Activated CD8-positive, alpha-beta T cell treated with anti-CD3 and anti-CD28 coated beads, Interleukin-2, amount 10 ng/mL, durations not matched to agents 7 days and 5 days (primary cell): ENCODE measurements at places on chromosomes 4 and X. TPM values are rescaled to one million over a fixed set of nuclear protein-coding genes. Genes with fewer than 3 reads are reported as not detected.
A peak's percentile ranks its signal among the peaks of the same experiment; 100 is the strongest.

GRCh38 chr4:8029689-8030088, 90.0 kb upstream of the AFAP1 start:
- no peak for DNase-seq
- H3K27ac ChIP-seq = no peak overlapping the region
- no peak overlapping the region for H3K4me3 ChIP-seq
- H3K36me3 ChIP-seq = no peaks in the 10 kb centered on the region

FATE1 gene
- total RNA-seq = not detected

ANXA5 gene
- total RNA-seq = 147 TPM

- no peaks in the 10 kb centered on the region for H3K36me3 ChIP-seq
- no peak overlapping the region for H3K4me3 ChIP-seq
- no peak for DNase-seq
- no peaks in the 10 kb centered on the region for H3K27me3 ChIP-seq
- H3K27ac ChIP-seq = no peak overlapping the region
Measured at GRCh38 chr4:4328206-4328605, 38.2 kb downstream of the ZBTB49 start.

DNA sequence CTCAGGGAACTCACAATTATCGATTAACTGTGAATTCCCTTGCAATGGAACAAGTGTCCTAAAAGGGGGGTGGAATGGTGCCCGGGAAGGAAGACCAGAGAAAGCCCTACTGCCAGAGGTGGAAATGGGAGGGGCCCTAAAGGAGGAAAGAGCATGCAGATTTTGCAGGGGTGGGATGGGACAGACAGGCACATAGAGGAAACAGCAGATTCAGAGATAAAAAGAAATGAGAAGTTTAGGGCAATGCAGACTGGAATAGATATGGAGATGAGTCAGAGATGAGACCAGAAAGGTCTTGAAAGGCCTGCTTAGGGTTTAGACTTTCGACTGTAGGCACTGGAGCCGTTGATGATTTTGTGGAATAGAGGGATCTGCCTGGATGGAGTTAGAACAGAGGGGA, 57.4 kb upstream of the PITX2 start:
- H3K36me3 ChIP-seq = no peaks in the 10 kb centered on the region
- no peak for DNase-seq
- no peaks in the 10 kb centered on the region for H3K4me1 ChIP-seq
- no peak overlapping the region for H3K4me3 ChIP-seq

GRCh38 chrX:80792205-80792604, 17.5 kb downstream of the BRWD3 start:
- no peak for DNase-seq
- H3K36me3 ChIP-seq = peaks cover 12% of the 10 kb centered on the region
- no peak overlapping the region for H3K4me3 ChIP-seq
- H3K27ac ChIP-seq = no peak overlapping the region
- no peaks in the 10 kb centered on the region for H3K4me1 ChIP-seq

S100P gene
- 8.3 TPM for total RNA-seq

- no peaks in the 10 kb centered on the region for H3K27me3 ChIP-seq
- H3K36me3 ChIP-seq = no peaks in the 10 kb centered on the region
- DNase-seq = no peak
- no peaks in the 10 kb centered on the region for H3K4me1 ChIP-seq
- no peak overlapping the region for H3K4me3 ChIP-seq
Measured at GRCh38 chr4:132614682-132615081, 534.4 kb upstream of the PCDH10 start.

LGI2 gene
- total RNA-seq = not detected

TRO gene
- 1.5 TPM for total RNA-seq

DNA sequence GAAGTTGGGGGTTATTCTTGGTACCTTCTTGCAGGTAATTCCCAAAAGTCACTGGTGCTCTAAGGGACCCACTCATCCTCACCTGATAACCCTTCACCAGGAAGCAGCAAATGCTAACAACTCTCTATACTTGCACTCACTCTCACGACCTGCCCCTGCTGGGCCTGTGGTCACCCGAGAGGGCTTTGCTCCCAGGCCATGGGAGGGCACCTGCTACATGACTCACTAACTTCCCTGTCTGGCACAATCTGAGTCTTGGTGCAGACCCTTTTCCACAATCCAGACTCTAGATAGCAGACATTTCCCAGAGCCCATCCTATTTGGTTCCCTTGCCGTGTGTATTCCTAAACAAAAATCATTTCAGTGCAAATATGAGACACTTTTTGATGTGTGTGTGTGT, 403.8 kb upstream of the FAT1 start:
- H3K27ac ChIP-seq = no peak overlapping the region
- H3K4me1 ChIP-seq = no peaks in the 10 kb centered on the region
- DNase-seq = no peak

DNA sequence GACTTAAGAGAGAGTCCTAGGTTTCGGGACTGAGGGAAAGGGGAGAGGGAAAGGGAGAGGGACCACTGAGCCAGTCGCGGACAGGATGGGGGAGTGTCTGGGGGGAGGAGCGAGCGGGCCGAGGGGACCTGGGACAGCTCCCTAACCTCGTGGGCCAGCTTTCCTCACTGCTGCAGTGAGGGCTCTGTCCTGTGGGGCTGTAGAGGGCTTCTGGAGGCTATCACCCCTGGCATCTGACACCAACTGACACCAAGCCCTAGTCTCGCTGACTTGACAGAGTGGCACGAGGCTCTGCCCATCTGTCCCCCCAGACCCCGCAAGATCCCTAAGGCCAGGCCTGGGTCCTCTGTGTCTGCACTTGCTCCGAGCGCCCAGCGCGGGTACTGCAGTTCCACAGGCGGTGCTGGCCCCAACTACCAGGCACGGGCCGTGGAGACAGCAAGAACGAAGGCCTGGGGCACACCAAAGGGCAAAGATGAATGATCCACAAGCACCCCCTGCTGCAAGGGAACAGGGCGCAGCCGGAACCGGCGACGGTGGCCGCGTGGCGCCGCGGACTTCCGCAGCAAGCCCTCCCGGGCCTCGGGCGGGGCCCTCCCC, 465 bp downstream of the HAUS7 start:
- peak overlapping the region; percentile 82 for H3K4me3 ChIP-seq
- H3K27ac ChIP-seq = peak overlapping the region; percentile 85
- DNase-seq = peak; percentile 56
- peaks cover 9% of the 10 kb centered on the region for H3K4me1 ChIP-seq
- peaks cover 4% of the 10 kb centered on the region for H3K36me3 ChIP-seq

DNA sequence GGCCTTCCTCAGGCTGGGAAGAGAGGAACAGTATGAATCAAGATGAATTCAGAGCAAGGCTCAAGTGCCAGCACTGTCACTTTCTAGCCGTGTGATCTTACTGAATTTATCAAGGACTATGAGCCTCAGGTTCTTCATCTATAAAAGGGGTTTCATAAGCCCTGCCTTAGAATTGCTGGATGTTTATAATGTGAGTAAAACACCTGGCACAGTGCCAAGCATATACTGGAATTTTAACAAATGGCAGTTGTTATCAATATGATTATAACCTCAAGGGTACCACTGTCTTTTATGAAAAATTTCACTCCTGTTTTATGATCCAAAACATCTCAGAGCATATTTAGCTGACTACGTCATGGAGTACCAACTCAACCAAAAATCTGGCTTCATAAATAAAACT, 4.0 kb downstream of the MAGEC2 start:
- H3K4me3 ChIP-seq = no peak overlapping the region
- no peaks in the 10 kb centered on the region for H3K36me3 ChIP-seq
- no peak for DNase-seq
- H3K4me1 ChIP-seq = no peaks in the 10 kb centered on the region

DNA sequence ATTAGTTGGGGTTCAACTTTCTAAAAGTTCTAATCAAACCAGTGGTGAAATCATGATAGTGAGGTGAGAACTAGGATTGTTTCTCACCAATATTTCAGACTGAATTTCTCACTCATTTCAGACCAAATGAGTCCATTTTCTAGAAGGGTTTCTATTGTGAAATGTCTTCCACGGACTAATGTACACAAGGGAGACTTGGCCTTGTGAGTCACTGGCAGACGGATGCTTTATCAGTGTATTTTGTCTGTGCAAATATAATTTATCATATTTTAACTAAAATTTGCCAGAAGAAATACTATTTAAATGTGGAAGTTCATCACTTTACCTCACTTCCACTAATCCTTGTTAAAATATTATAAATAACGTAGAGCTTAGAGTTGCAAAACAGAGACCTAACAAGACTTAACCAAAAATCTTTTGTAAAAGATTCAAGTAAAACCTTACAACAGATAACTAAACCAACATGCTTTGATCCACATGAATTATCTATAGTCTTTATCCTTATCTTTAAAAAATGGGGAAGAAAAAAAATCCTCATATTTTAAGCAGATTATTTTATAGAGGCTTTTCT, 506.0 kb upstream of the FAM241A start:
- H3K27me3 ChIP-seq = no peaks in the 10 kb centered on the region
- H3K27ac ChIP-seq = no peak overlapping the region
- H3K4me3 ChIP-seq = no peak overlapping the region
- DNase-seq = no peak

GRCh38 chr4:104592183-104592582, 97.5 kb upstream of the CXXC4 start:
- H3K27me3 ChIP-seq = no peaks in the 10 kb centered on the region
- no peak overlapping the region for H3K4me3 ChIP-seq
- H3K27ac ChIP-seq = no peak overlapping the region
- no peaks in the 10 kb centered on the region for H3K4me1 ChIP-seq
- no peaks in the 10 kb centered on the region for H3K36me3 ChIP-seq

DNA sequence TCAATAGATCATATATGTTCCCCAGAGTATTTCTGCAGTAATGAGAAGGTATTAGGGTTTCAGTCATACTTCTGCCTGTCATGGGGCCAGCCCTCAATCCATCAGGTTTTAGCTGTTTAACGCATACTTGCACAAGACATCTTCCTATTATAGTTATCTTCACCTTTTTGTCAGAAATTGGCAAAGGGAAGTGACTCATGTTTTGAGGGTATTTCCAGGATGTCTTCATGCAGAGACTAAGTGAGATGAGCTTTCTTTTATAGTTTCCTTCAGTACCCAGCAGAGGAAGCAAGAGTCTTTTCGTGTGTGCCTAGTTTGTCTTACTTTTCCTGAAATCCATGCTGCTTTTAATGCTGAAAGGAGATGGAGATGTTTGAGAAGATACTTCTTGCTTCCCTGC, 9.5 kb downstream of the CSTF2 start:
- H3K27ac ChIP-seq = peak overlapping the region; percentile 83
- DNase-seq = no peak
- H3K4me3 ChIP-seq = peak overlapping the region; percentile 36
- no peaks in the 10 kb centered on the region for H3K27me3 ChIP-seq

- H3K4me3 ChIP-seq = no peak overlapping the region
- no peaks in the 10 kb centered on the region for H3K4me1 ChIP-seq
- no peak overlapping the region for H3K27ac ChIP-seq
Measured at GRCh38 chr4:7457201-7458065, 22.7 kb upstream of the PSAPL1 start.

CSAG3 gene
- not detected for total RNA-seq

HTRA3 gene
- not detected for total RNA-seq

ZBTB49 gene
- 5.2 TPM for total RNA-seq

- no peak for DNase-seq
- H3K36me3 ChIP-seq = no peaks in the 10 kb centered on the region
- H3K4me1 ChIP-seq = no peaks in the 10 kb centered on the region
- no peak overlapping the region for H3K27ac ChIP-seq
- H3K4me3 ChIP-seq = no peak overlapping the region
Measured at GRCh38 chr4:101599620-101600019, 190.9 kb upstream of the BANK1 start.

LPAR4 gene
- not detected for total RNA-seq

GRCh38 chr4:35147761-35148160, 1096.6 kb downstream of the ARAP2 start:
- H3K4me1 ChIP-seq = no peaks in the 10 kb centered on the region
- H3K36me3 ChIP-seq = no peaks in the 10 kb centered on the region
- DNase-seq = no peak
- H3K27me3 ChIP-seq = no peaks in the 10 kb centered on the region
- no peak overlapping the region for H3K27ac ChIP-seq
- no peak overlapping the region for H3K4me3 ChIP-seq

- no peak overlapping the region for H3K4me3 ChIP-seq
- H3K27ac ChIP-seq = no peak overlapping the region
- H3K27me3 ChIP-seq = no peaks in the 10 kb centered on the region
- no peaks in the 10 kb centered on the region for H3K36me3 ChIP-seq
- DNase-seq = no peak
Measured at GRCh38 chrX:109403922-109404321, 78.0 kb downstream of the GUCY2F start.

SLC7A11 gene
- total RNA-seq = 1.2 TPM

- peak overlapping the region; percentile 82 for H3K4me3 ChIP-seq
- H3K36me3 ChIP-seq = peaks cover 15% of the 10 kb centered on the region
- DNase-seq = no peak
- peaks cover 57% of the 10 kb centered on the region for H3K4me1 ChIP-seq
Measured at GRCh38 chrX:15157624-15158023, 112.3 kb downstream of the ASB9 start.

DNA sequence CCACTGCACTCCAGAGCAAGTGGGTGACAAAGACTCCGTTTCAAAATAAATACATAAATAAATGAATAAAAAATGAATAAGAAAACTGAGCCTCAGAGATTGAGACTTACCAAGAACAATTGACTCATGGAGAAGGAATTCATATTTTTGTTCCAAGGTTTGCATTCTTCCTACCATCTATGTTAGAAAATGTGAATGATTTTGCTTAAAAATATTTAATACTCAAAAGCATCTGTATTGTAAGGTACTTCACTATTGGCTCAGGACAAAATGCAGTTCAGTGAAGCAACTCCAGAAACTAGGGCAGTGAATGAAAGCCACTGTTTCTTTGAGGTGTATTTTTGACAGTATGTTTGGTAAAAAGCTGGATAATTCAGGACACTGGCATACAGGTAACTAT, 54.1 kb downstream of the XAGE2 start:
- DNase-seq = no peak
- no peaks in the 10 kb centered on the region for H3K36me3 ChIP-seq
- no peaks in the 10 kb centered on the region for H3K4me1 ChIP-seq

DNA sequence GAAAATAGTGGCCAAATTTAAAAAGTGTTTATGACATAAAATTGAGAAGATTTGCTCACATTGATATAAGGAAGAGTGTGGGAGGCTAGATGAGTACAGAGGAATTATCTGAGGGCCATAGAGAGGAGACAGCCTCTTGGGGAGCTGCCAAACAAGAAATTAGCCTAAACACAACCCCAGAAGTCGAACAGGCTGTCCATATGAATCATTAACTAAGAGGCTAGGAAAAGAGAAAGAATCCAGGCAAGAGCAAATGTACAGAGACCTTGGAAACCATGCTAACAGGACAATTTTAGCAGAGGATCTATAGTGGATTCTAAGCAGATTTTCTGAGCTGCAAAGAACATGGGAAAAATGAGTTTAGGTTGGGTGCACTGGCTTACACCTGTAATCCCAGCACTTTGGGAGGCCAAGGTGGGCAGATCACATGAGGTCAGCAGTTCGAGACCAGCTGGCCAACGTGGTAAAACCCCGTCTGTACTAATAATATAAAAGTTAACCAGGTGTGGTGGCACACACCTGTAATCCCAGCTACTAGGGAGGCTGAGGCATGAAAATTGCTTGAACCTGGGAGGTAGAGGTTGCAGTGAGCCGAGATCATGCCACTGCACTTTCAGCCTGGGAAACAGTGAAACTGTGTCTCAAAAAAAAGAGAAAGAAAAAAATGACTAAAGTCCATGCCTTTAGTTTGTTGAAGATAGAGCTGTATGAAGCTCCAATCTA, 76.1 kb downstream of the NWD2 start:
- H3K27ac ChIP-seq = no peak overlapping the region
- no peak for DNase-seq
- H3K4me3 ChIP-seq = no peak overlapping the region

- H3K4me1 ChIP-seq = peaks cover 38% of the 10 kb centered on the region
- H3K27me3 ChIP-seq = peaks cover 28% of the 10 kb centered on the region
- H3K27ac ChIP-seq = no peak overlapping the region
- peak; percentile 30 for DNase-seq
- H3K4me3 ChIP-seq = no peak overlapping the region
Measured at GRCh38 chr4:3372933-3373465, 68.8 kb upstream of the HGFAC start.

TBC1D1 gene
- 84.4 TPM for total RNA-seq

- H3K4me1 ChIP-seq = peaks cover 45% of the 10 kb centered on the region
- peak; percentile 70 for DNase-seq
- H3K4me3 ChIP-seq = peak overlapping the region; percentile 85
Measured at GRCh38 chrX:45771560-45772340, 571.1 kb upstream of the DIPK2B start.
